ENCODE measurements at places on chromosomes 5 and 9. TPM values are rescaled to one million over a fixed set of nuclear protein-coding genes. Genes with fewer than 3 reads are reported as not detected.

Gene TAF9
- total RNA-seq = 74.2 TPM

Gene EFCAB9
- not detected for total RNA-seq

Gene FAM78A
- not detected for total RNA-seq

Gene CER1
- total RNA-seq = not detected

Gene DEPDC1B
- total RNA-seq = 63.1 TPM

Gene PCDHGA3
- not detected for total RNA-seq

Gene GDNF
- total RNA-seq = not detected

Gene GABRA6
- total RNA-seq = not detected

Gene CARD6
- total RNA-seq = 8.2 TPM

Gene PCDHA11
- total RNA-seq = 0.64 TPM

Gene SEMA5A
- 0.52 TPM for total RNA-seq

Gene PDE6A
- total RNA-seq = not detected

Gene CCDC183
- total RNA-seq = 0.38 TPM

Gene CDH18
- not detected for total RNA-seq

Gene PCDHGB7
- 9.8 TPM for total RNA-seq

Gene HTR4
- not detected for total RNA-seq

Gene SPOCK1
- 3.3 TPM for total RNA-seq

Gene F2RL2
- total RNA-seq = not detected

Gene PKN3
- total RNA-seq = 6.8 TPM

Gene ERAP2
- 67.7 TPM for total RNA-seq

Gene IL17B
- not detected for total RNA-seq

Gene CAVIN4
- 0.37 TPM for total RNA-seq

Gene CCDC180
- total RNA-seq = 3.0 TPM

Gene FOXD4L5
- total RNA-seq = 0.59 TPM

Gene GNA14
- 0.15 TPM for total RNA-seq

Gene NTRK2
- 1.5 TPM for total RNA-seq

Gene LCN15
- total RNA-seq = not detected

Measured in Calu3 (cell line).